ENCODE measurements at places on chromosomes 13 and 19.
A peak's percentile ranks its signal among the peaks of the same experiment; 100 is the strongest.

DNA sequence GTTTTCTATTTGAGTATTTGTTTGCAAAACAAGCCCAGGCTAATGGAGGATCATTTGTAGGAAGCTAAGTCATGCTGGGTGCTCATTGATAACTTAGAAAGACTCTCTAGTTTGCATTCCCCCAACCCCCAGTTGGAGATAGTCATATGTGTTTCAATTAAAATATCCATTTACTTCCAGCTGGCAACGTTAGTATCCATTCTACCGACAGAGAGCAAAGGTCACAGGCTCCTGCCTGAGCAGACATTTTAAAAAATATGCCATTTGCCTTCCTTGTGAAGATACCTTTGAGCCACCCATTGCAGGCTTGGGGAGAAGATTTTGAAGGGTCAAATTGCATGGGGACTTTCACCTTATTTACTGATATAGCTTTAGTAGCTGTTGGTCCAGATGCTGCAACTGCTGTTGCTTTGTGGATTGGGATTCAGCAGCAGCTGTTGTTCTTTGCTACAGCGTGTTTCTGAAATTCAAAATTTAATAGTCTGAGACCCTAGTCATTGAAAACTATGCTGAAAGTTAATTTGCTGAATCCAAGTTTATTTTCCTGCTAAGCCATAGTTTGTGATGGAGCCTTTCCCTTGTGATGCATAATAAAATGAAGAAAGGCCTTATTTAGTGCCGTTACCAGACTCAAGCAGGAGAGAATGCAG, 335.1 kb downstream of the GPC6 start:
- DNase-seq: no peak

GRCh38 chr13:74667656-74668203, 533.5 kb upstream of the KLF12 start:
- DNase-seq: no peak

GRCh38 chr13:20497006-20497775, 28.5 kb downstream of the CRYL1 start:
- no peak for DNase-seq

DNA sequence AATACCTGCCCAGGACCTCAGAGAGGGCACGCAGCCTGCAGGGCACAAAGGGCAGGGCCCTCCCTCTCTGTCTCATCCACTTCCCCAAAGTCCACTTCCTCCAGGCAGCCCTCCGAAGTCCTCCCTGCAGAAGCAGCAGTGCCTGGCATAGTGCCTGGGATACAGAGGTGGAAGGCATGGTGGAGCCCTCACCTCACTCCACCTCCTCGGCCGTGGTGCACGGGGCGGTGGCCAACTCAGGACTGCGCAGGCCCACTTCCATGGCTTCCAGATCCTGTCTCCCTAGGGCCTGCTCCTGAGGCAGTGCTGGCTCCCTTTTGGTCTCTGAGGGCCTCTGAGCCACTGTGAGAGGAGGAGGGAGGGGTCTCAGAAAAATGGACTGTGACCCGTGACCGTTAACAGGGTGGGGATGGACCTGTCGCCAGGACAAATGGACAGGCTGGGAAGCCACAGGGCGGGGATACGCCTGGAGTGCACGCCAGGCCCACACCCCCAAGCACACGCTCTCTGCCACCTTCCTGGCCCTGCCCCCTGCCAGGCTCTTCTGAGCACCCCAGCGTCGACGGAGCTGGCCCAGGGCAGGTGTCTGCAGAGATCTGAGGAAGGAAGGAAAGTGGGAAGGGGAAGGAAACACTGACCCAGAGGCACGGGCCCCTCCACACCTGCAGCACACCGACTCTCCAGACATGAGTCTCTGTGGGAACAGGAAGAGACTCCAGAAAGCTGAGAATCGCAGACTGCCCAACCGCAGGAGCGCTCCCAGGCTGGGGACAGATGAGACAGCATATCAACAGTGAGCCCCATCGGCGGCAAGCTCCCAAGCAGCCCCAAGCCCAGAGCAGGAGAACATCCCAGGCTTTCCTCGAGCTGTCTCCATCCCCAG, 8.4 kb downstream of the REXO1 start:
- no peak for DNase-seq

- no peak for DNase-seq
Measured at GRCh38 chr13:39451860-39452301, 151.1 kb downstream of the LHFPL6 start.

DNA sequence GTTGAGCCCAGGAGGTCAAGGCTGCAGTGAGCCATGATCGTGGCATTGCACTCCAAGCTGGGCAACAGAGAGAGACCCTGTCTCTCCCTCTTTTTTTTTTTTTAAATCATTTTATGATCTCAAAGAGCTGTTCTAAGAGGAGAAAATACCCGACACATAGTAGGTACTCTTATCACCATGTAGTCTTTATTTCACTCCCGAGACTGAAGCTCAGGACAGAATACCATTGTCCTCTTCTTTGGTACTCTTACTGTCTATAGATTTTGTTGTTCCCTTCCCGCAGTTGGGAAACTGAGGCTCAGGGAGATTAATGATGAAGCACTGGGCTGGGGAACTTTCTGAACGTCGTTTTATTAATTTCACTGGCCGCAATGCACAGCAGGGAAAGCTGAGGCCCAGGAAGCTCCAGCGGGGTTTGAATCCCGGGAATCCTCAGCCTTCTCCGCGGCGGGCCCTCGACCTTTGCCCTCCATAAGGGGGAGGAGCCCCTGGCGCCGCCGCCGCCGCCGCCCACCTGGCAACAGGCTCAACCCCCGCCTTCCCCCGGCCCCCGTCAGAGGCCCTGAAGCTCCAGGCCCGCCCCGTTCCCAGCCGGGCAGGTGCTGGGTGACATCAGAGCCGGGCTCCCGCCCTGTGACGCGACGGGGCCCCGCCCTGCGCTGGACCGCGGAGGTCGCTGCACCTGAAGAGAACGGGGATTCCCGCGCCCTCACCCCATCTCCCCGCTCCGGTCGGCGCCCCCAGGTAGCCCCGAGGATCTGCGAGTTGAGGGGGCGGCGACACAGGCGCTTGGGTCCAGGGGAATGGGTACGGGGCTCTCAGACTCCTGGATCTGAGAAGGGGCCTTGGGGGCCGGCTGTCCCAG, 1.6 kb downstream of the MYH14 start:
- DNase-seq: no peak

- peak; percentile 34 for DNase-seq
Measured at GRCh38 chr19:39502640-39503417, 4.1 kb downstream of the DLL3 start.

GRCh38 chr19:36489118-36489919, at the start of gene ZNF566:
TSS of gene ZNF566 (minus strand) at chr19:36489561. CDS start at chr19:36476557, 13,004 bp downstream.
- DNase-seq: peak; percentile 92

DNA sequence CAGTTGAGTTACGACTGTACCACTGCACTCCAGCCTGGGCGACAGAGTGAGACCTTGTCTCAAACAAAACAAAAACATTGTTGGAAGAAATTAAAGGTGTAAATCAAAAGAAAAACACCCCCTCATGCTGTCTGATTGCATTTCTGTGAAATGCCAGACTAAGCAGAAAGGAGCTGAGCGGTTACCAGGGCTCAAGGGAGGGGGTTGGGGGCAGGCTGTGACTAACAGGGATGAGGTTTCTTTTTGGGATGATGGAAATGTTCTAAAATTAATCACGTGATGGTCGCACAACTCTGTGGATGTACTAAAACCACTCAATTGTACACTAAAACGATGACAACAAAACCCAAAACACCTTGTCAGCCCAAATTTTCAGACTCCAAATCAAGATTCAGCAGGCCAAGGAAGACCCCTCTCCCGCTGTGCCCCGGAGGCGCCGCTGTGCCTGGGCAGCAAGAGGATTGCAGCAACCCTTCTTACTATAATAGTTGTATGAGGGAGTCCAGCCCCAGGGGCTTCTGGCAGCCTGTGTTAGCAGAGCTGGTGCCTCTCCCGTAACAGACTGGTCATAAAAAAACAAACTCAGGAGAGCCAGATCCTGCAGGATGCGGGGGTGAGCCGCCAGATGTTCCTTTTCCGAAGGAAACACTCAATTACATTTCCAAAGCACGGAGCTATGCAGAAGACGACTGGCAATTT, 20.9 kb downstream of the CAPS start:
- DNase-seq: no peak

- no peak for DNase-seq
Measured at GRCh38 chr13:112679381-112679780, 10.5 kb upstream of the ATP11A start.

- DNase-seq: no peak
Measured at GRCh38 chr13:110027470-110028240, 241.3 kb upstream of the IRS2 start.

DNA sequence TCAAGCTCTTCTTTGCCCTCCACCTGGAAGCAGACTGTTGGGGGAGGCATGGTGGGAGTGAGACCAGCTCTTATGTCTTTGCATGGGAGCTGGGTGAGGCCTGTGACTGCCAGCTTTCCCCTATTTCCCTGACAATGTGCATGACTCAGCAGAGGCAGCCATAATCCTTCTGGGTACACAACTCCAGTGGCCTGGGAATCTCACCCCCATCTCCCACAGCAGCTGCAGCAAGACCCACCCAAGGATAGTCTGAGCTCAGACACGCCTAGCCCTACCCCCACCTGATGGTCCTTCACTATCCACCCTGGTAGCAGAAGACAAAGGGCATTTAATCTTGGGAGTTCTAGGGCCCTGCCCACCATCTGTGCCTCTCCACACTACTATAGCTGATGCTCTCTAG, 41.4 kb upstream of the FGF14 start:
- DNase-seq: no peak

- DNase-seq: no peak
Measured at GRCh38 chr13:49246850-49247642, 679 bp upstream of the CDADC1 start.

- no peak for DNase-seq
Measured at GRCh38 chr13:112902669-112903068, 66.3 kb upstream of the MCF2L start.

DNA sequence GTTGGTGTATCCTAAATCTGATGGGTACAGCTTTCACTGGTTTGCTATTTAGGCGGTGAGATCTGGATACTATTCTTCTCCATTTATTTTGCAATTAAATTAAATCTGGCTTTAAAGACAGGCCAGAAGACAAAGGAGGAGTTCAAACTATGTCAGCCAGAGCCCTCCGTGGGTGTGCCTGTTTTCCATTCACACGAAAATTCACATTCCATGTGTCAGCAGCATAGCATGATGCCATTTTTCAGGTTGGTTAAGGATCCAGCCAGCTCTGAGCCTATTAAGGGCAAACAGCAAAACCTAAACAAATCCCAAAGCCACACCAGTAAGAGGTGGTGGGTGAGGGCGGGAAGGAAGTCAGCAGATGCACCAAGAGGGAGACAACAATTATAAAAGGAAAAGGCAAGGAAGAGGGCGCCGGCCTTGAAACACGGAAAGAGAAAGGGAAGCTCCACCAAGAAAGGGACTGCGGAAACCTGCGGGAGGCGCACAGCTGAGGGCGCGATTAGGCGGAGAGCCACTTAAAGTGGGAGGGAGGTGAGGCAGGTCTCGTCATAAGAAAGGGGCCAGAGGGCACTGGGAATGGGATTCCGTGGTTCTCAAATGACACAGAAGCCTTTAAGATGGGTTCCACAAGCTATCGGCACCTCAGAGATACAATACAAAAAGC, 43.0 kb downstream of the CARS2 start:
- no peak for DNase-seq

- DNase-seq: no peak
Measured at GRCh38 chr19:45640849-45641273, 1.7 kb upstream of the EML2 start.

- DNase-seq: no peak
Measured at GRCh38 chr19:4966591-4966990, 2.3 kb upstream of the KDM4B start.

DNA sequence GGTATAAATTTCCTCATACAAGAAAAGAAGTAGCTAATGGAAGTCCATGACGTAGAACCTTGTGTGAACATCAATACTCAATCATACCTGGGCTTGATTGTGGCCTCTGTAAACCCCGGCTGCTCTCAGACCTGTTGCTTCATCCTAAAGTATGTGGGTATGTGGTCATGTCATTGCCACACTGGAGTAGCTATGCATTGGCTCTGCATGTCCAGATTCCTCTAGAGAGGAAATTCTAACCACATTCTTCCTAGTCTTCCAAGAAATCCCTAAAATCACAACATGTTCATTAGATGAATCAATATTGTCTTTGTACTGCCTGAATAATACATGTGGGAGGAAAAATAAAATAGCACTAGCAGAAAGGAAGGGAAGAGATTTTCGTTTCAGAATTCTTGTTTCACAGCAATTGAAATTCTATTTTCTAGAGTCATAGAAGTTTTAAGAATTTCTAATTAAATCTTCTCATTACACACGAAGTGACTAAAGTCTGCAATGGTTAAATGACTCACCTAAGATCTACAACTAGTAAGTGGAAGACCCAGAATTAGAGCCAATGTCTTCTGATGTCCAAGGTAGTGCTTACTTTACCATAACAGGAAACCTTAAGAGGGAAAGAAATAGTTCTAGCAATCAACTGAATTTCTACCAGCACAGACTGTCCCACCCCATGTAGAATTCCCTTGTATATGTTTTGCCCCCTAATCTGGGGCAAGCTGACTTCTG, 28.0 kb downstream of the RXFP2 start:
- no peak for DNase-seq

- DNase-seq: no peak
Measured at GRCh38 chr13:47291107-47291656, 394.3 kb upstream of the HTR2A start.

GRCh38 chr13:50123862-50124535, 108.8 kb downstream of the KCNRG start:
- peak; percentile 54 for DNase-seq

- no peak for DNase-seq
Measured at GRCh38 chr13:100209857-100210825, 121.2 kb downstream of the PCCA start.

DNA sequence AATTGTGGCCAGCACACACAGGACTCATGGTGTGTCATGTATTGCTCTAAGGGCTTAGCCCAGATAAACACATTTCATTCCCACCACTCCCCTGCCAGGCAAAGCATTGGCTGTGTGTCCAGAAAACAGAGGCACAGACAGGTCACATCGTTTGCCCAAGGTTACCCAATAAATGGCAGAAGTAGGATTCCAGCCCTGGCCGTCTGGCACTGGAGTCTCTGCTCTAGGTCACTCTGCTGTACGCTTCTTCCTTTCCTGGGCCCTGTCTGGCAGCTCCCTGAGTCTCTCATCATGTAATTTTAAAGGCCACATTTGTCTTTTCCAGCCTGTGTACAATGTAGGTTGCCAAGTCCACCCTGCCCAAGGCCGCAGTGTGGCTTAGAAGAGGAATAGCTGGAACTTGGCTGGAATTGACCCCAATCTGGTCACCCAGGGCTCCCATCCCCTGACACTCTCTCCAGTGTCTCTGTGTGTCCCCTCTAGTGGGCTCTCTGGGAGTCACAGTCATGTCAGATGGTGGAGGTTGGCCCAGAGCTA, 264.5 kb upstream of the TSHZ3 start:
- DNase-seq: no peak

GRCh38 chr19:39543477-39543857, 3.5 kb upstream of the EID2 start:
- DNase-seq: no peak
